Hematopoietic multipotent progenitor cell (in vitro differentiated cells): ENCODE measurements at places on chromosomes 13 and 19.

GRCh38 chr19:49874503-49875157, 2.5 kb downstream of the AKT1S1 start:
- no peak for DNase-seq

GRCh38 chr19:1767464-1767933, 14.2 kb downstream of the ONECUT3 start:
- DNase-seq, result peak; percentile 33

- DNase-seq, result peak; percentile 73
Measured at GRCh38 chr19:19540715-19541515, 2.9 kb downstream of the CILP2 start.

GRCh38 chr19:47854459-47854858, 4.6 kb upstream of the TPRX2 start:
- no peak for DNase-seq

GRCh38 chr13:71481501-71481900, 385.5 kb downstream of the DACH1 start:
- no peak for DNase-seq

DNA sequence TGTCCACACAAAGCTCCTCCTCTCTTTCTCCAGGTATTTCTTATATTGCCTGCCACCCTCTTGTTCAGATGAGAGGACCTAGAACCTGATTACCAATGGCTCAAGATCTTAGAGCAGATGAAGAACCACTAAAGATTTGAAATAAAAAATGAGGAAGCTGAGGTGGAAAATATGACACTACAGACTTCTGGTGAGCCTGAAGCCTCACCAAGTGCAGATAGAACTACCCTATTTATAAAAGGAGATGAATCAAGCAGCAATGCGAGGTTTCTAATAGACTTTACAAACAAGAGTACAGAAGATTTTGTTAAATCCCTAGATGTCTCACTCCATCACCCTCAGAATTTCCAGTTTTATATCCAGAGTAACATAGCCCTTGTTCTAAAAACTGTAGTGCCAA, 345.8 kb downstream of the TBC1D4 start:
- no peak for DNase-seq

- DNase-seq, result no peak
Measured at GRCh38 chr19:55836340-55836739, at the start of gene NLRP4. NLRP4 (plus strand) TSS chr19:55836540; CDS start chr19:55852081, 15,541 bp downstream.

DNA sequence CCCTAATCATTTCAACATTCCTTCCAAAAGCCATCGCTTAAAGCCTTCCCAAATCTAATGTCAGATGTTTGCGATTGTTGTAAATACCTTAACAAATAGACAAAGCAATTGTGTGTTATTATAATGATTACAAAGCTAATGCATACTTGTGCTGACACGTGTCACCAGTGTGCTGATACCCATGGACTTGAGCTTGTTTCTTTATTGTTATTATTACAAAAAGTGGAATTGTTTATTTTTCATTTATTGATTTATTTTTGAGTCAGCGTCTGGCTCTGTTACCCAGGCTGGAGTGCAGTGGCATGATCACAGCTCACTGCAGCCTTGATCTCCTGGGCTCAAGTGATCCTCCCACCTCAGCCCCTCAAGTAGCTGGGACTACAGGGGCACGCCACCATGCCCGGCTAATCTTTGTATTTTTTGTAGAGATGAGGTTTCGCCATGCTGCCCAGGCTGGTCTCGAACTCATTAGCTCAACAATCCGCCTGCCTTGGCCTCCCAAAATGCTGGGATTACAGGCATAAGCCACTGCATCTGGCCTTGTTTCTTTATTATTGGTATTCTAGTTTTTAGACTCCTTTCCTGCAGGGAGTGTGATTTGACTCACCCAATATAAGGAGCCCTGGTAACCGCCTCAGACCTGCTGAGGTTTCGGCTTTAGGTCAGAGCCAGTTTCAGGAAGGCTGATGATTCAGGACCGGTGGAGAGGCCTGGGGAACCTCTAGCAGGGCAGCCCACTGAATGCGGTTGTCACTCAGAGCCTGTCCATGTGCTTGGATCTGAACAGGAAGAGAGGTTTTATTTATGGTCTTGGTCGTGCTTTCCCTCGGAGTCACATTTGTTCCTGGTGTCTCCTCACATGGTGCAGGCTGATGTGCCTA, 2.1 kb upstream of the FBXO17 start:
- peak; percentile 67 for DNase-seq

GRCh38 chr13:24891476-24892108, 127.6 kb downstream of the RNF17 start:
- no peak for DNase-seq

GRCh38 chr13:32032759-32033158, 1.2 kb downstream of the FRY start:
- DNase-seq, result no peak

GRCh38 chr19:40576151-40576584, 505 bp upstream of the SHKBP1 start:
- DNase-seq, result no peak

GRCh38 chr13:28027607-28028364, 39.3 kb upstream of the URAD start:
- DNase-seq, result no peak

DNA sequence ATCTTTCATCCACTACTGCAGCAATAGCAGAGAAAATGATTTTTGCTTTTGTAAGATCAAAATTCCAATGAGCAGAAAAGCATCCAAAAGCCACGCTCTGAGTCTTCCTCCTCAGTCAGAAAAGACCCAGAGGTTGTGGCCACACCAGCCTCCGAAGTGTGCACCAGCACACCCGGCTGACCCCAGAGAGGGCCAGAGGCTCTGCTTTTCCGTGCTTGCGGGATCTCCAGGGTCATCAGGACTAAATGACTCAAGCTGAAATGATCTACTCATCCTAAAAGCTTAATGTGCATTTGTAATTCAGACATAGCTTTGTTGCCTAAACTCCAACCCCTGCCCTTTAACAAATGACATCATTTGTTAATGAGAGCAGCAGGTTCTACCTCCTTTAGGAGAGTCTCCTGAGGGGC, 16.5 kb downstream of the RXFP2 start:
- DNase-seq, result no peak

GRCh38 chr13:99287551-99287950, 19.6 kb downstream of the GPR183 start:
- no peak for DNase-seq

DNA sequence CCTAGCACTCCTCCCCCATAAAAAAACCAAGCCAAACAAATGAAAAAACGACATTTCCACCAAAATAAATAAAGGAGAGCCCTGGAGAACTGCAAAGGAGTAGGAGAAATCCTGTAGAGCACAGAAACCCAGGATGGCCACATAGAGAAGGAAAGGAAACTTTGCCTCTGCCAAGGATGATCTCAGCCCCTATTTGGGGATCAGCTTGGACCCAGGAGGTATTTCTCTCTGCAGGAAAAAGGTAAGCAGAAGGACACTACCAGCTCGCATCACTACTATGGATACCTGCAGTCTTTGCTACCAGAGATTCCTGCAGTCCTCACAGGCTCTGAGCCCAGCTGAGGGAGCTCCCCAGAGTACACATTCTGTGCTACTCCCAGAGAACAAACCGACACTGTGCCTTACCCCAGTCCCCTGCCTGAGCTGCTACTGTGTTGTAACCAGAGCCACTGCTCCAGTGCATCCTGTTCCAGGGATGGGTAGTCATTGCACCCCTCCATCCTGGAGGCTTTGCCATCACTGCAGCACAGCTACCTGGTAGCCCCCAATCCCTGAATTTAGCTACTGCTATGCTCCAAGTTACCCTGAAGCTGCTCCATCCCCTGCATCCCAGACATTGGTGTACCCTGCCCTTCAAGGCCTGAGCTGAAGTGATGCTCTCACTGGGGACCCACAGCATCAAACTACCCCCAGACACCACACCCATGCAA, 41.7 kb downstream of the VWA8 start:
- DNase-seq, result no peak

DNA sequence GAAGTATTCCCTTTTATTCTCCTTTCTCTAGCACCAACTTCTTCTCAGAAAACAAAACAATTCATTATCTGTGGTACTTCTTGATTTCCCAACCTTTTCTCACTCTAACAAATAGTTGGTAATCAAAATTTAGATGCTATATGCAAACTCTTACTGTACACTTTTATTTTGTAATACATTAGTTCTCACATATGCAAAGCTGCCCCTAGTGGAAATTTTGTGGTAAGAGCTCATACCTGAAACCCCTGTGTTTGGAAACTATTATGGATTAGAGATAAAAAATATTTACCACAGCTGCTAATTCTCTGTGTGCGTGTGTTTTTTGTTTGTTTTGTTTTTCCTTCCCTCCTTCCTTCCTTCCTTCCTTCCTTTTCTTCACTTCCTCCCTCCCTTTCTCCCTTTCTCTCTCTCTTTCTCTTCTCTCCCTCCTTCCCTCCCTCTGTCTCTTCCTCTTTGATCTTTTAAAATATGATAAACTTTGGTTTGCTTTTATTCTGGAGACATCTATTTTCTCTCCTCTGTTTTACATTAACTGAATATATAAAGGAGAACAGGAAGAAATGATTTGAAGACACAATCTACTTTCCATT, 537.4 kb downstream of the SLITRK6 start:
- no peak for DNase-seq

GRCh38 chr13:30496147-30496546, 30.4 kb upstream of the HMGB1 start:
- DNase-seq, result no peak

DNA sequence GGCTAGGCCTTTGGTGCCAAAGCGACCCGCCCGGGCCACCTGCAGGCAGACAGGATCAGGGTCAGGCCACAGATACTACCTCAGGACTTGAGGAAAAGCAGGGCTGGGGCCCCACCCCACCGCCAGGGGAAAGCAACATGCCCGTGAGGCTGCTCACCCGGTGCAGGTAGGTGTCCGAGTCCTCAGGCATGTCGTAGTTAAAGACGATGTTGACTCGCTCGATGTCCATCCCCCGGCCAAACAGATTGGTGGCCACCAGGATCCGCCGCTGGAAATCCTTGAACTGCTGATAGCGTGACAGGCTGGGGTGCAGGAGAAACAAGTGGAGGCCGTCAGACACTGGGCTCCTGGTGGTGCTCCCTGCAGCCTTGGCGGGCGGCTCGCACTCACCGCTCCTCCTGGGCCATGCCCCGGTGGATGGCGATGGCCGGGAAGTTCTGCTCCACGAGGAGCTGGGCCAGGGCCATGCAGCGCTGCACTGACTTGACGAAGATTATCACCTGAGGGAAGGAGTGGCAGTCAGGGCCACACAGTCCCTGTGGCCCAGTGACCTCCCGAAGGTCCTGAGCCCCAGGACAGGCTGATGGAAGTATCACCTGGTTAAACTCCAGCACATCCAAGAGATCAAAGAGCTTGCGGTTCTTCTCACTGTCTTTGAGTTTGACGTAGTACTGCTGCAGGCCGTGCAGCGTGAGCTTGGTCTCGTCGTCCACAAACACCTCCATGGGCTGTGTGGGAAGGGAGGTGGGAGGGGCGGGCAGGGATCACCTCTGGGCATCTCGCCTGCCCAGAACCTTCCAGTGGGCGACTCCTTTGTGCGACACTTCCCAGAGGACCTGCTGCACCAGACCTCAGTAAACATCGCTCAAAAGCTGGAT, 9.8 kb downstream of the DDX39A start:
- DNase-seq, result no peak

- no peak for DNase-seq
Measured at GRCh38 chr19:52345162-52345561, 9.1 kb downstream of the ZNF610 start.

DNA sequence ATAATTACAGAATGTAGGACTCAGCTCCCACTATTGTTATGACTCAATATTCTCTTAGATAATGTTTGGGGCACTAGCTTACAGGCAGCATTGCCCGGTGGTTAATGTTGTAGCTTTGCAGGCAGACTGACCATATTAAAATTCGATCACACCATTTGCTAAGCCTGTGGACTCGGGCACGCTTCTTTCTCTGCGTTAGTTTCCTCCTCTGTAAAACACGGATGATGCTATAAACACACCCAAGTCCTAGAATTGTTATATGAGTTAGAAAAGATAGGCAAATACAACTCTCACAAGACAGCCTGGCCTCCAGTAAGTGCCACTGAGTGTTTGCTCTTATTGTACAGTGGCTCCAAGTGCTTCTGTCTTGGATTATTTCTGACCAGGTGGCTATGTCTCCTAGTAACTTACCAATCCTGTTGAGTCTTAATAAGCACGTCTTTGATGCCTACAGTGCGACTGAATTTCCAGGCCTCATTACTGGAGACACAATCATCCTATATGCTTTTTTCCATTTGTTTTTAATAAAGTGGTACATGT, 50.0 kb upstream of the ALOX5AP start:
- no peak for DNase-seq

DNA sequence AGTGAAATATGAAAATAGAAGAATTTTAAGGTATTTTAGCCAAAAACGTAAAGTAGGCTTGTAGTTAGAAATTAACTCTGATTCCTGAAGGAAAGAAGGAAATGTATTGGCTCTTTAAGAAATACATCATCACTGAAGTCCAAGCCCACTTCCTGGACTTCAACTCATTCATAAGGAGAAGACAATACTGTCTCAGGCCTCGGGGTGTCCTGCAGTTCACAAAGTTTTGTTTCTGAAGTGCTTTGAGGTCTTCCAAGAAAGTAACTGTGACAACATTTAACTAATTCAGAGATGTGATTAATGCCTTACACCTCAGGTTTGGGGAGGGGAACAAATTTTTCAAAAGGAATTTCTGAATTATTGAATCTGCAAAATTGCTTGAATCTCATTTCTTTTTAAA, 65.8 kb upstream of the STARD13 start:
- DNase-seq, result no peak

DNA sequence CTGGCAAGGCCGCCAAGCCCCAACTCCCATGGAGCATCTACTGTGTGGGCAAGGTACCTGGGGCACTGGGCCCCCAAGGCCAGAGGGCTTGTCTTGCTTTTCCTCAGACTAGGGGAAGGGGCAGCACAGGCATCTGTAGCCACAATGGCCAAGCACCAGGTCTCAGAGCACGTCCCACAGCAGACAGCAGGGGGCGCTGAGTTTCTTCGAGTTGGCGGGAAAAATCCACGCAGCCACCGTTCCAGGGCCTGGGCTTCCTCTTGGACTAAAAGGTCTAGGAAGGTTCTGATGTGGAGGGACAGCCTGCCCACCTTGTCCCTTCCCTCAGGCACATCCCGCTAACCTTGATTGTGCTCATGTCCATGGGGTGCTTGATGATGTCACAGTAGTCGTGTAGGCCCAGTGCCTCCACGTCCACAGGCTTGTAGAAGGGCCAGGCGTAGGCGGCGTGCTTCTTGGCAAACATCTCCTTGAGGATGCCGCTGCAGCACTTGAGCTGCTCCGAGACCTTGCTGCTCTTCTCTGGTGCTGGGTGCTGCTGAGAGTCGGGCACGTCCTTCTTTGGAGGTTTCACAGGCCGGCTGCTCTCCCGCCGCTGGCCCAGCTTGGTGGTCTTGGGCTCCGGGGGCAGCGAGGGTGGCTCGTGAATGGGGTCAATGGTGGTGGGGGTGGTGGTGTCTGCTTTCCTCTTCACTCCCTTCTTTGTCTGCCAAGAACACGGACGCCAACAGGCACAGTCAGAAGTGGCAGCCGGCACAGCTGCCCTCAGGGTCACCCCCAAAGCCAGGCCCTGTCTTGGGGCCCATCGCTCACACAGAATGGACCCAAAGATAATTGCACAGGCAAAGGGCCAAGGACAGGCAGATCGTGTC, 32.0 kb upstream of the EPHX3 start:
- DNase-seq, result peak; percentile 66

DNA sequence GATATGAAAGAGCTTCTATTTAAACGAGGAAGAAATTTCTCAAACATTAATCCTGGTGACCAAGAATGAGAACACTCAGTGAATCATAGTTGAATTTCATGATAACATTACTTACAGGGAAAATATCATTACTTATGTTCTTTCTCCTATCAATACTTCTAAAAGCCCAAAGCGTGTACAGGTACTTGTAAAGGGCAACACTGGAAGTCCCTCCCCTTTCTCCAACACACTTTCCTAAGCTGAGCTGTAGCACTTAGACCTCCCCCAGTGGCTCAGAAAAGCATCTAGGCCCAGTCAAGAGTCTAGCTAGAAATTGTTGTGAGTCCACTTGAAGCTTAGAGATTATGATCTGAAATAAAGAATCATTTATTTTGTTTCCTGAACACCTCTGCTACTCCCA, 150.7 kb downstream of the ABCC4 start:
- DNase-seq, result no peak
